ENCODE measurements at places on chromosomes 1 and 21.

DNA sequence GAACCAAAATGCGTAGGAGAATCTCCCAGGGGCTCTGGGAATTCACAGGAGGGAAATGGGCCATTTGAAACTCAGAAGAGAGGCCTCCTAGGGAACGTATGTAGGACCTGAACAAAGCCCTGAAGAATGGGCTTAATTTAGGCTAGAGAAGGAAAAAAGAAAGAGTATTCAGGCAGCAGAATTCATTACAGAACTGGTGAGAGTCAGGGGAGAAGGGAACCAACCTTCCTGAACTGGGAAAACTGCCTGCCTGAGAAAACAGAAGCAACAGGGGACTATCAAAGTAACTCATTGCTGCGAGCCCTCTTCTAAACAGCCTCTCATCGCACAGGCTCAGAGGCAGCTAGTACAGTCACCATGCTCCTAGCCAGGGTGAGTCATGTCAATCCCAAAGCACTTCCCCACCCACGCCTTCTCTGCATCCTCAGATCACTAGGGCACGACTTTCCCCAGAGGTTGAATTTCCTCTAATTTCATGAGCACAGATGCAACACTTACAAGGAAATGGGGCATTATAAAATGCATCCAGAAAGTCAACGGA lies 98.1 kb downstream of the ADSS2 start:
- no peak for DNase-seq

- no peak for DNase-seq
These were observed 60.2 kb downstream of the FASLG start for GRCh38 chr1:172719066-172719627.

GRCh38 chr1:112711670-112712069 lies 3.5 kb downstream of the PPM1J start:
- no peak for DNase-seq

DNA sequence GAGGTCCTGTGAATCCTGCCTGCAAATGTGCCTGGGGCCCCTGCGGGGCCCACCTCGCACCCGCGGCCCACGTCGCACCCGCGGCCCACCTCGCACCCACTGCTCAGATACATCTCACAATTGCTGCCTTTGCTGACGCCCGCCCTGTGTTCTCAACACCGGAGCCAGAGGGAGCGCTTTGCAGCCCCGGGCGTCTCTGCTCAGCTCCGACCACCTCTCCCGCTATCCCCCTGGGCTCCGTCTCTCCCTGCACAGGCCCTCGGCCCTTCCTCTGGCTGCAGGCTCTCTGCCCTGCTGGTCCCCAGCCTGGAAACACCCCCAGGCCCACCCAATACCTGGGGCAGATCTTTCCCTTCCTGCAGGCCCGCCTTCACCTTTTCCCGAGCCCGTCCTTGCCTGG lies 44.8 kb downstream of the TP73 start:
- DNase-seq = no peak

GRCh38 chr1:214364786-214365295 lies 83.9 kb downstream of the SMYD2 start:
- no peak for DNase-seq

DNA sequence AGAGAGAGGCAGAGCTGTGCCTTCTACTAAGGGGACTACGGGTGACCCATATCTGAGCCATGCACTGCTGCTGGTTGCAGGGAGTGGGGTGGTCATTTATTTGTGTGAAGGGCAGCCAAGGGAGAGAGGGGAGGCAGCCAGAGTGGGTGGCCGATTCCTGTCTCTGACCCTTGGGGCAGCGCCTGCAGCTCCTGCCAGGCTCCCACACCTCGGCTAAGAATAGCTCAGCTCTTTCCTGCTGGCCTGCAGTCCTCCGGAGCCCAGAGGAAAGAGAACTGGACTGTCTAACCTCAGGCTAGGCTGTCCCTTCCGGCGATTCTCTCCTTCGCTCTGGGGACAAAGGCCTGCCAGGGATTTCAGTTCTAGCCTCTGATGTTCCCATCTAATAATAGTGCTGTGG lies 11.6 kb upstream of the CD34 start:
- DNase-seq = no peak

DNA sequence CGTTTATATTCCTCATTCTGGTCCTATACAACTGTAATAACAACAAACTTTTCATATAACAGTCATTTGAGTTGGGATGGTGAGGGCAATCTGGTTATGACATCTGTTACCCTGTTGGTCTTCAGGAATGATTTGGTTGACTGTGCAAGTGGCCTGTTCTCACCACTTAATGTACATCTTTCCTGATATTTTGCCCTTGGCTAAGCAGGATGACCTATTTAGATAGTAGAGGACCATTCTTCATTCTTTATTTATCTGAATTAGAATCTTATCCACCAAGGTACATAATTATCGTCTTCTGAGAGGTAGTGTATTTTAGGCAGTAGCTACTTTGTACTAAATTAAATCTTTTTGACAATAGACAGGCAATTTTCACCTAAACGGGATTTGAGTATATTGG lies 154.3 kb downstream of the DNM3 start:
- no peak for DNase-seq

DNA sequence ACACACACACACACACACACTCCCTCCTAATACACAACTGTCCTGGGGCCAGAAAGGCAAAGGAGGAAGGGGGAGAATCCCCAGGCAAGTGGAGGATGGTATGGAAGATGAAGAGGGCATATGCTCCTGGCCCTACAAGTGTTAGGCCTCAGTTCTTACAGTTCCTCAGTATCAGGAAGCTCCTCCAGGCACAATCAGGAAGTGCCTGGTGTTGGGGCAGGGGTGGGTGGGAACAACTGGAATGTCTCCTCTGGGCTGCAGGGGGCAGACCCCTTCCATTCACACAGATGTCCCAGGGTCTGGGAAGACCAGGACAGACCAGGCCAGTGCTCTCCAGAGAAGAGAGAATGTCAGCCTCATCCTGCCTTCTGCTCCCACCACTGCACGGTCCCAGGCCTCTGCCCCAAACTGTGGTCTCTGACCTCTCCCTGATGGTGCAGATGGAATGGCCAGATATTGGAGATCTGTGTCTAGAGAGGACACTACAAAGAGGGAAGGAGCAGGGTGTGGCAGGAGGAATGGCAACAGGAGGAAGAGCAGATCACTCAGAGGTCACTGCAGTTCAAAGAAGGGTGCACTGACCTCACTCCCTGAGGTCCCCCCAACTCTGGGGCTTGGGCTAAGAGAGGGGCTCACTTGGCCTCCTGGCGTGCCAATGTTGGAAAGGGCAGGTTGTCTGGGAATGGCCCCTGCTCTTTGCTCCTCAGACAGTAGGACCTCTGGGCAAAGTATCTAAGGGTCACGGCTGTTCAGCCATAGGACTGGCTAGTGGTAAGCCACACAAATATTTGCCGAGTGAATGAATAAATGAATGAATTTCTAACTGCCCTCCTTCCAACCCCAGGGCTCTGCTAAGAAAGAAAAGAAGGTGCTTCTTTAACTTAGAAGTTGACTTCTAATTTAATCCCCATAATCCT lies 2.5 kb upstream of the DENND2D start:
- no peak for DNase-seq

- peak; percentile 19 for DNase-seq
These were observed 29.5 kb downstream of the ARHGEF16 start for GRCh38 chr1:3483801-3484444.

DNA sequence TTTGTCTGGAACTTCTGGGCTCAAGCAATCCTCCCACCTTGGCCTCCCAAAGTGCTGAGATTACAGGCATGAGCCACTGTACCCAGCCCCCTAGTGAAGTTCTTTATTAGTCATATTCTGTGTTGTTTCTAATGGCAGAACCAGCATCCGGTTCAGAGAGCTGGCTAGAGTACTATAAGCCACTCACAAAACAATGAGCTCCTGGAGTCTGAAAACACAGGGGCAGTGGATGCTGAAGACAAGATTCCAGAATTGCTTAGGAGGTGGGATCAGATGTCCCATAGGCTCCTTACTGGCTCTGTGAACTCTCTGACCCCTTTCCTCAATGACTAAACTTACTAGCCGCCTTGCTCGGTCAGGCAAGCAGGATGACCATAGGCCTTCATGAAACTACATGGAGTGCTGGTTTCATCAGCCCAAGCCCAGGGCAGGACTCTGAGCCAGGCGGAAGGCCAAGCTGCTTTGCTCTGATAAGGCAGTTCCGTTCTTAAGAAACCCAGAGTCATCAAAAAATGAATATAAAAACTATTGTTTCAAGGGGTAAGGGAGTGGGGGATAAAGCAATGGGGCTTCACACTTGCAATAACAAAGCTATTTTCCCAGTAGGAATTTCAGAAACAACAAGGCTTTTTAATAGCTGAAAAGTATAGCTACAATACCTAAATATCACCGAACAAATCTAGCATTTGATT lies 8.1 kb downstream of the MTHFR start:
- no peak for DNase-seq

DNA sequence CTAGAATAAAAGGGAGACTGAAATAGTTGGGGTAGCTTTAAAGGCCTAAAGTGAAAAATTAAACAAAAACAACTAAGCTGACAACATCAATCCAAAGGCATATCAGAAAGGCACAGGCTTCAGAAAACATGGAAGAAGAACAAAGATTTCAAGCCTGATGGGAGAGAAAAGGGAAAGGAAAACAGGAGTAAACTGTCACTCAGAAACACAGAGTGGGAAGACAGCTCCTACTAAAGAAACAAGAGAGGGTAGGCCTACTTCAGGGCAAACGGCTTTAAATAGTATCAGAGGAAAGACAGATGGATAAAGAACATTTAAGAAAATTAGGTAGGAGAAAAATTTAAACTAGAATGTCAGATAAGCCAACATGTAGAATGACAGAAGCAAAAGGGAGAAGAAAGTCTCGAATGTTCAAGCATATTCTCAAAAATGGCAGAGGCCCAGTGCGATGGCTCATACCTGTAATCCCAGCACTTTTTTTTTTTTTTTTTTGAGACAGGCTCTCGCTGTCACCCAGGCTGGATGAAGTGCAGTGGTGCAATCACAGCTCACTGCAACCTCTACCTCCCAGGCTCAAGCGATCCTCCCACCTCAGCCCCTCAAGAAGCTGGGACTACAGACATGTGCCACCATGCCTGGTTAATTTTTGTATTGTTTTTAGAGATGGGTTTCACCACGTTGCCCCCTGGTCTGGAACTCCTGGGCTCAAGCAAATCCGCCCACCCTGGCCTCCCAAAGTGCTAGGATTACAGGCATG lies 7.6 kb downstream of the EGLN1 start:
- no peak for DNase-seq

GRCh38 chr1:7177438-7178146 lies 392.3 kb downstream of the CAMTA1 start:
- no peak for DNase-seq

- no peak for DNase-seq
These were observed 3.9 kb upstream of the COL16A1 start for GRCh38 chr1:31707711-31708110.

DNA sequence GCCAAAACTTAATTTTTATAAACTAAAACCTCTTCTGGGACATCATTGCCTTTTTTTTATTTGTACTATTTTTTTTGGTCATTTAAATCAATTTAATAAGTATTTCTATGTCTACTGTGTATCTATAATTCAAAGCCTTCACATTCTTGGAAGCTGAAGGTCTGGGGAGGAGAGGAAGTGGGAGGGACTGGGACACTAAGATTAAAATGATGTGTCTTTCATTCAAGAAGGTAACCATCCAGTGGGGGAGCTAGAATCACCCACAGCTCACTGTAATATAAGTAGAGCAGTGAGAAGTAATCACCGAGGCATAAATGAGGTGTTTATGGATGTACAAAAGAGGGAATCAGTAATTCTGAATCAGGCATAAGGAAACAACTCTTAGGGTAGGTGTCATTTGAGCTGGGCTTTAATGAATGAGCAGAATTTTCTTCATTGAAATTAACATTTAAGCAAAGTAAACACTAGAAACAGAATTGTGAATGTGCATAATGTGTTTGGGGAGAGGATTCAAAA lies 52.8 kb downstream of the PTGER3 start:
- no peak for DNase-seq

- no peak for DNase-seq
These were observed 220.1 kb downstream of the ST6GALNAC3 start for GRCh38 chr1:76294482-76295194.

GRCh38 chr1:66980745-66981367 lies 56.1 kb downstream of the MIER1 start:
- DNase-seq = no peak

- DNase-seq = no peak
These were observed 13.5 kb downstream of the LRRN2 start for GRCh38 chr1:204672069-204672468.

DNA sequence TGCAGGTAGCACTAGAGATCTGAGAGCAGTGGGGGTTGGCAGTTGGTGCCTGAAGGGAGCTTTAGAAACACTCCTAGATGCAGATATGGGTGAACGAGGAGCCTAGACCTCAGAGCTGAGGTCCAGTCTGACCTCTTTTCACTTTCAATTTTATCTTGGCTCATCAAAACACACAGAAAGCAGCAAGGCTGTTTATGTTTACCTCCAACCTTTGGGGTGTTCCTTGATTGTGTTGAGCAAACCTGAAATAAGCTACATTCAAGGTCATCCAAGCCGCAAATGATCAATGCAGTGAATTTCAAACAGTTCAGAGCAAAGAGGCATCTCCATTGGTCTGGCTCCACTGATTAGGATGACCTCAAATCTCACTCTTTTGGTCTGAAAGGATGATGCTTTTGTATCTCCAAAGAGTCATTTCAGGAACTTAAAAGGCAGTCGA lies 1.3 kb downstream of the LY9 start:
- no peak for DNase-seq

DNA sequence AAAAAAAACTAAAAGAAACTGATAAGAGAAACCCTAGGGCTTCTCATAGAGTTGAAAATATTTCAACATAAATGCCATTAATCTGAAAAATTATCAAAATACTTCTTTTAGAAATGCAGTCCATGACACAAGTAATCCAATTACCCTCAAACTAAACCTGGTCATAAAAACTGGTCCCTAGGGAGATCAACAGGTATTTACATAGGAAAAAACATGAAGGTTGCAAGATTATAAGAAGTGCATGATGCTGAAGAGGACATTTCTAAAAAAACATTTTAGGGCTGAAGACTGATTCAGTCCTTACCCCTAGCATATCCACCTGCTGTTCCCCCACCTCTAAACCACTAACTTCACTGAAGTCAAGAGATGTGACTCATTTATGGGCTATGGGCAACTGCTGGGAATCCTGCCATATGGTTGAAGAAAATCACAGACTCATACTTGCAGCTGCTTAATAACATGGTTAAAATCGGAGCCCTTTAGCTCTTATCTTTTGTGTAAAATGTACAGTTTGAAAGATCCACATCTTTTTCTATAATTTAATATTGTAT lies 131.0 kb upstream of the RUNX1 start:
- no peak for DNase-seq

- DNase-seq = no peak
These were observed 8.9 kb downstream of the HYI start for GRCh38 chr1:43444836-43445235.
